NCI-H1436 treated with DMSO at 0.1 percent for 48 hours (cell line): ENCODE measurements at places on chromosomes 2 and 18.

- DNase-seq = no peak
Measured at GRCh38 chr2:188410504-188411235, 119.0 kb downstream of the GULP1 start.

- DNase-seq = no peak
Measured at GRCh38 chr2:30223413-30223874, 7.9 kb upstream of the LBH start.

DNA sequence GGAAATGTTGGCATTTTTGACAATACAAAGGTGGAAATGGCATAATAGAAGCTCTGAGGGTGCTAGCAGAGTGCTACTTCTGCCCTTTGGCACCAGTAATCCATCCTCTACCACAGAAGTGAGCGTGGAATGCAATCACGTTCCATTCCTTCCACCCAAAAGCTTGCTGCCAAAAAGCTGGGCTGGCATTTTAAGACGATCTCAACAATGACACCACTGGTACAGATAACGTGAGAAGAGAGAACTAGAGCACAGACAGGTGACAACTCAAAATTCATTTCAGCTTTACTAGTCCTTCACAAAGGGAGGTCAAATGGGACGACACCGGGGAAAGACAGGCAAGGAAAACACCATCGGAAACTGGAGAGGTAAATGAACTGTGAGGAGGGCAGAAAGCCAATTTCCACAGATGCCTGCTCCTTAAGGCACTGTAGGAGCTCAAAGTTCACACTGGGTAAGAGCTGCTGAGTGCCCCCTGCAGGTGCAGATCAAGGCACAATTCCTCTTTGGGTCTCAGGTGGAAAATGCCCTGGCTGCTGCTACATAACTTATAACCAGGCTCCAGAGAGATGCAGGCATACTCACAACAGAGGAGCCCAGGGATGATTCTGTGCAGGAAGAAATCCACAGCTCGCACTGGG is 50.7 kb upstream of the RNU4ATAC start:
- DNase-seq = no peak

DNA sequence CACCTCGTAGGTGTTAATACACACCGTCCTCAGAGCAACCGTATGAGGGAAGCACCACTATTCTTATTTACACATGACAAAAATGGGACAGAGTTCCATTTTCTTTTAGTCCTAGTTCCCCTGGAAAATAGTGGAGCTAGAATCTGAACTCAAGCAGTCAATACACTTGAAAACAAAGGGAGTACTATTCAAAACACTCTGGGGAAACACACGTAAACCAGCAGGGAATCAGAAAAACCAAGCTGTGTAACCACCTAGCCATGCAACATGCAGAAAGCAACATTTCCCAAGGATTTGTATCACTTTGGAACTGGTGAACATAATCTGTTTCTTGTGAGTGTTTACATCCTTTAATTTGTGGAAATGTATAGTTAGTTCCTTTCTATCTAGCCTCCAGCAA is 208.2 kb downstream of the UBE2E3 start:
- no peak for DNase-seq

- DNase-seq = no peak
Measured at GRCh38 chr2:11101430-11101829, 53.8 kb upstream of the SLC66A3 start.
